ENCODE measurements at places on chromosomes 16 and 17. TPM values are rescaled to one million over a fixed set of nuclear protein-coding genes. Genes with fewer than 3 reads are reported as not detected.

BAIAP3 gene
- total RNA-seq, result 4.2 TPM

VMO1 gene
- 12.5 TPM for total RNA-seq

NOG gene
- 7.4 TPM for total RNA-seq

- no peak for DNase-seq
These were observed 1.9 kb downstream of the CALB2 start for GRCh38 chr16:71360378-71360777.

DNA sequence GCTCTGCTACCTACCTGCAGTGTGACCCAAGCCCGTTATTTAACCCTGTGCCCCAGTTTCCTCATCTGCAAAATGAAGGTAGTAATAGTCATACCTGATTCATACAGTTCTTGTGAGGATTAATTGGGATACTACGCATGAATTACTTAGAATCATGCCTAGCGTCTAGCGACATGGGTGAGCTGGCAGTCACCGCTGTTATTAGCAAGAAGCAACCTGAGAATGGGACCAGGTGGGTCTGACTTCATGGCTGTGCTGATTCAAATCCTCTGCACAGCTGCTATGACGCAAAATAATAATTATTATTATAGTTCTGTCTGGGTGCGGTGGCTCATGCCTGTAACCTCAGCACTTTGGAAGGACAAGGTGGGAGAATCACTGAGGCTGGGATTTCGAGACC lies 7.9 kb downstream of the SOCS1 start:
- no peak for DNase-seq

- DNase-seq, result no peak
These were observed 44.1 kb upstream of the MYH10 start for GRCh38 chr17:8674344-8675305.

DNA sequence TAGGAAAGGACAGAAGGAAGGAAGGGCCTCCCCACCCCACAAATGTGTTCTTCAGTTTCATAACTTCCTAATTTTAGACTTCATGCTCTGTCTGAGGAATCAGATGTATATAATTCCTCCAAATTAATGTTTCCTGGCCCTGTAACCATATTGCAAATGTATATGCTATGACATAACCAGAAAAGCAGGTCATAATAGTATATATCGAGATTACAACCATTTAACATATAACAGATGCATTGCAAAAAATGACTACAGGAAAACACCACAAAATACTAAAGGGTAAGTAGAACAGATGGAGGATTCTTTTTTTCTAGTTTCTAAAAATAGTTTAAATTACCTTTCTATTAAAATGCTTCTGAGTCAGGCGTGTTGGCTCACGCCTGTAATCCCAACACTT lies 3.1 kb upstream of the EXOC7 start:
- DNase-seq, result no peak

Measured in vagina (tissue), 2 donors.